ENCODE measurements at places on chromosomes 6 and 20.
A peak's percentile ranks its signal among the peaks of the same experiment; 100 is the strongest.

GRCh38 chr6:41649596-41649995 is 11.3 kb downstream of the MDFI start:
- no peak for DNase-seq

- no peak for DNase-seq
Measured at GRCh38 chr20:40635971-40636370, 53.1 kb downstream of the MAFB start.

GRCh38 chr20:25017257-25017803 is 24.8 kb upstream of the APMAP start:
- no peak for DNase-seq

DNA sequence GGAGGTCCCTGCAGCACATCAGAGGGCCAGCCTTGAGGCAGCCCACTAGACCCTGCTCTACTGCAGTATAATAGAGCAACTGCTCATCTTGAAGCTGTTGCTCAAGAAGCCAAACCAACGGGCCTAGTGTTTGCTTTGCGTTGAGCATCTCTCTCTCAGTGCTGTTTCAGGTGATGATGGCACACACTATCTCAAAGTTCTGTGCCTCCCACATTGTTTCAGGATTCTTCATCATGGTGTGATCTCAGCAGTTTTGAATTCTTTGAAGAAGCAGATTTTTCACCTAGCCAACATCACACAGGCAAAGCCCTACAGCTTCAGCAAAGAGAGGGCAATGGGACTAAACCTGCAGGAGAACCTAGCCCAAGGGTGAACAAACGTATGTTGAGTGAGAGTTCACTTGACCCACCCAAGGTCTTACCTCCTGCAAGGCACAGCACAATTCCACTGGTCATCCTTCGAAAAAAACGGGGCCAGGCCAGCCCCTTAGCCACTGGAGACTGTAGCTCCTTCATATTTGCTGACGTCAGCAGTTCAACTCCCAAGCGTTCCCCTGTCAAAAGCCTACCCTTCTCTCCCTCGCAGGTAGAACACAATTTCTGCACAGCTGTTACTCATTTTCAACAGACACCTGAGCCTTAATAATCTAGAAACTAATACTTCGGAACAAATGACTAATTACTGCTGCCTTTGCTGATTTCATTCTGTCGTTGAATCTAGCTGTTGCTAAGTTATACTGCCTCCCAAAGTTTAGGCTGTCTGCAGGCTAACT is 15.8 kb downstream of the MYB start:
- no peak for DNase-seq

GRCh38 chr20:47019121-47019824 is 124.6 kb downstream of the EYA2 start:
- DNase-seq = no peak

GRCh38 chr20:58102261-58102660 is 126.2 kb downstream of the ANKRD60 start:
- DNase-seq = no peak

- DNase-seq = no peak
Measured at GRCh38 chr6:159490298-159490937, 202.6 kb downstream of the SOD2 start.

- DNase-seq = no peak
Measured at GRCh38 chr6:139757784-139758183, 383.3 kb upstream of the CITED2 start.

GRCh38 chr6:128925765-128926164 is 42.8 kb downstream of the LAMA2 start:
- no peak for DNase-seq

GRCh38 chr6:146544616-146545182 is 1.1 kb downstream of the RAB32 start:
- no peak for DNase-seq

GRCh38 chr20:51910321-51911050 is 108.2 kb upstream of the SALL4 start:
- DNase-seq = no peak

GRCh38 chr6:87378947-87379346 is 28.8 kb upstream of the CFAP206 start:
- no peak for DNase-seq

- DNase-seq = no peak
Measured at GRCh38 chr20:44945261-44945660, 14.9 kb downstream of the TOMM34 start.

GRCh38 chr20:24935766-24936525 is 13.1 kb upstream of the CST7 start:
- no peak for DNase-seq

GRCh38 chr6:117817499-117817898 is 89.6 kb upstream of the SLC35F1 start:
- DNase-seq = no peak

GRCh38 chr6:20724443-20725190 is 190.4 kb downstream of the CDKAL1 start:
- no peak for DNase-seq

DNA sequence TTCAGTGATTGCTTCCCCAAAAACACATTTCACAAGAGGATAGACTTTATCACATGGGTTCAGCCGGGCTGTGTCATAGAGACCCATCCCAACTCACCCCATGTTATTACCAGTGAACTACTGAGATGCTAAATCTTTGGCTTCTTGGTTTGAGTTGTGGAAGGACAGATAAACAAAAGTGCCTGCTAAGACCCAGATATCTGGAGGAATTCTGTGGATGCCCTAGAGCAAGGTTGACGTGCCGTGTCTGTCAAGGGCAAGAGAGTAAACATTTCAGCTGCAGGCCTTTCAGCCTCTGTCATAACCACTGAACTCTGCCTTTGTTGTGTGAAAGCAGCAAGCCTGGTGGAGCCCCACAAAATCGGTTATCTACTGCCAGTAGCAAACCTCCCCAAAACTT is 11.2 kb upstream of the THBD start:
- DNase-seq = no peak

DNA sequence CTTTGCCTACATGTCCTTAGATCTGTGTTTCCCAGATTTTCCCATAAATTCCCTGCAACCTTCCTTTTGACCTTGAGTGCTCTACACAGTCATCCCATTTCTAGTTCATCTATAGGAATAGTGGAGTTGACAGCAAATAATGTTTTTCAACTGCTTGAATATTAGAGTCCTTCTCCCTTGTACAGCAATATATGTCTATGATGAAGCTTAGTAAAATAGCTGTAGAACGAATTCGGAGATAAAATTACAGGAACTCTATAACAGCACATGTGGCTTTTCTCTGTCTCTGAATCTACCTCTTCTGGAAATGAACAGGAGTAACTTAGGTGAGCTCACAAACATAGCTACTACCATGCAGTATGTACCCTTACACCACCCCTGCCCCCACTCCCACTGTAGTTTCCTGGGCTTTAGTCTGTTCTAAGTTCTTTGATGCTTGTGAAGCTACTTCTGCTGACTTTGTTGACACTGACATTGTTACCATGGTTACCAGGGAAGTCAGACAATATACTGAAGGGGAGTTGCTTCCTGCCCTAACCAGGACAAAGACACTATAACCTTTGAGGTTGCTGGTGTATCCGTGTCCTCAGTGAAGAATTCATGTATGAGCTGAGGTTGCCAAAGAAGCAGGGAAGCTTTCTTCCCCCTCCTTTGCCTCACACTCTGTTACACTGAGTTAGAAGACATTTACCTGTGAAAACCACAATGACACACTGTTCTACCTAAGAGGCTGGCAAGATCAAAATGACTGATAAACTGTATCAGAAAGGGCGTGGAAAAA is 35.8 kb upstream of the SHLD1 start:
- DNase-seq = peak; percentile 34

- no peak for DNase-seq
Measured at GRCh38 chr6:137791281-137792159, 75.5 kb upstream of the TNFAIP3 start.

DNA sequence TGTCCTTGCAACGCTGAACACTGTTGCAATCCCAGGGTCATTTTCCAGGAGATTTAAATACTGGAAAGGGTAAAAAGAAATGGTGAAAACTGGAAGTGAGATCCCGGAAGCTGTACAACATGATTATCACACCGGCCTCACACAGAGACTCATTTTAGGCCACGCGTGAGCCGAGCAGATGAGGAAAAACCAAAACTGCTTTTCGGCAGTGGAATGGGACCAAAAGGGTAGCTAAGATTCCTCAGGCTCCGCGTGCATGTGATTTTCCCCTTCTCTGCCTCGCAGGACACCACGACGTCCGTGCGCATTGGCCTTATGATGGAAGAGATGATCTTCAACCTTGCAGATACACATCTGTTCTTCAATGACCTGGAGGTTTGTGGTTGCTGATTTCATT is 213.7 kb downstream of the ZMYND8 start:
- DNase-seq = no peak

DNA sequence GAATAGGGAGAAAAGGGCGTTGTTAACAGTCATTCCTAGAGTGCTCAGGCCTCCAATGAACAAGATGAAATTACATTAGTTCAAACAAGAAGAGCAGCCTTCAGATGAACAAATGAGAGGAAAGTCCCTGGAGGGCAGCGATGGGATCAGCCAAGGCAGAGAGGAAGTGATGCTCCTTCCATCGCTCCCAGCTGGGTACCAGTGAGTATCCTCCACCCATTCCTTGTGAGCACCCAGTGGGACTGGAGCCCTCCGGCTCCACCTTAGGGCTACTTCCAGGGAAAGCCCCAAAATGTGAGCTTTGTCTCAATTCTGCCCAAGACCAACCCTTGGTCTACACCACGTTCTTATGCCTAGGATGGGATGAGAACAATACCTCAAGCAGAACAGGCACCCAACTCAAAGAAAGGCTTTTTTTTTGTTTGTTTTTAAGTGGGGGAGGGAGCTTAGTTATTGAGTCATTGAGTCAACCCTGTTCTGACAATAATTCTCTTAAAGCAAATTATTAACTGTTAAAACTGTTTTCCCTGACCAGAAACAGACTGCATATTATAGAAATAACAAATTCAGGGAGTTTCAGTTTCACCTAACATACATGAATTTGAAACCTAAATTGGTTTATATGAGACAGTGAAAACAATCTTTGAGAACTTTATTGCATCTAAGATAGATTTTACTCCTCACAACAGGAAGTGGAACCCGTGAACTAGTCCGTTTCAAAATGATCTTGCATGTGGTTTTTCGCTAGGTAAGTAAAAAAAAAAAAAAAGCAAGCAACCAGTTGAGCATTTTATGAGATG is 106.9 kb downstream of the IPCEF1 start:
- no peak for DNase-seq

DNA sequence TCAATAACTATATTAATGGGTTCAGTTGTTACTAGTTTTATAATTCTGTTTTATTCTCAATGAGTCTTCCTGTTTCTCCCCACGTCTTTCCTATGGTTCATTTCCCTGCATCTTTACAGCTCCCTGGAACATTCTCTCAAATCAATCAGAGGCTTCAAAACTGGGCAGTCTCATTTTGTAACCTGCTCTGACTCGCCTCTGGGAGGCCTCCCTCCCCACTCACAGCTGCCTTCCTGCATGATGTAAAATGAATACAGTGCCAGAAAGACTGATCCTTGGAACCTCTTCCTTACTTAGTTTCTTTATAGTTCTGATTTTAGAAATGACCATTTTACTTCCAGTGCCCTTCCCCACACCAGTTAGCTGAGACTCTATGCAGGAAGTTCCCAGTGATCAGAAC is 103.9 kb downstream of the ESR1 start:
- no peak for DNase-seq

Measured in stimulated activated CD8-positive, alpha-beta memory T cell treated with anti-CD3 and anti-CD28 coated beads, Interleukin-2, amount 100 ng/mL, for 1 hour (primary cell).